ENCODE measurements at places on chromosomes 13 and 19. TPM values are rescaled to one million over a fixed set of nuclear protein-coding genes. Genes with fewer than 3 reads are reported as not detected.

GRCh38 chr13:48231080-48231479 lies 1.9 kb upstream of the ITM2B start:
- DNase-seq = no peak

GRCh38 chr19:4278419-4279266 lies at the start of gene SHD:
TSS of gene SHD (plus strand) at chr19:4279266. CDS start at chr19:4280064, 798 bp downstream.
- DNase-seq = no peak

DNA sequence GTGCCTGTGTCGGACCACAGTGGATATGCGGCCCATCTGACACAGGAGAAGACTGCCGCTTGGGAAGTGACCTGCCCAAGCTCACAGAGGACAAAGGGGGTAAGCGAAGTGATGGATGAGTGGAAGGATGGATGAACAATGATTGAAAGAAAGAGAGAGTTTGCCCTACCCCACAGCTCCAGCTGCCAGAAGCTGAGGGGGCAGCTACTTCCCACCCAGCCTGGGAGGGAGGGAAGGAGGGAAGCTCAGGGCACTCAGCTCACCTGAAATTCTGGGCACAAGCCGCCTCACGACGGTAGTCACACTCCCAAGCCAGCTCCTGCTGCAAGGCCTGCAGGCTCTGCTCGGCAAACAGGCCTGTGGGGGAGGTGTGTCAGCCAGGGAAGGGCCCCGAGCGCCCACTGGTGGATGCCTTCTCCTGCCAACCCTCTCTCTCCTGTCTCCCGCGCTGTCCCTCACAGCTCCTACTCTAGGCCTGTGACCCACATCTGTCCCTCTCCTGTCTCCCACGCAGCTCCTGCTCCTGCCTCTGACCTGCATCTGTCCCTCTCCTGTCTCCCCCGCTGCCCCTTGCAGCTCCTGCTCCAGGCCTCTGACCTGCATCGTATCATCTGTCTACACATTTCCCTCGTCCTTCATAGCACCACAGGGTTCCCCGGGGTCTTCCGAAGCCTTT lies 12.0 kb upstream of the NUMBL start:
- no peak for DNase-seq

DNA sequence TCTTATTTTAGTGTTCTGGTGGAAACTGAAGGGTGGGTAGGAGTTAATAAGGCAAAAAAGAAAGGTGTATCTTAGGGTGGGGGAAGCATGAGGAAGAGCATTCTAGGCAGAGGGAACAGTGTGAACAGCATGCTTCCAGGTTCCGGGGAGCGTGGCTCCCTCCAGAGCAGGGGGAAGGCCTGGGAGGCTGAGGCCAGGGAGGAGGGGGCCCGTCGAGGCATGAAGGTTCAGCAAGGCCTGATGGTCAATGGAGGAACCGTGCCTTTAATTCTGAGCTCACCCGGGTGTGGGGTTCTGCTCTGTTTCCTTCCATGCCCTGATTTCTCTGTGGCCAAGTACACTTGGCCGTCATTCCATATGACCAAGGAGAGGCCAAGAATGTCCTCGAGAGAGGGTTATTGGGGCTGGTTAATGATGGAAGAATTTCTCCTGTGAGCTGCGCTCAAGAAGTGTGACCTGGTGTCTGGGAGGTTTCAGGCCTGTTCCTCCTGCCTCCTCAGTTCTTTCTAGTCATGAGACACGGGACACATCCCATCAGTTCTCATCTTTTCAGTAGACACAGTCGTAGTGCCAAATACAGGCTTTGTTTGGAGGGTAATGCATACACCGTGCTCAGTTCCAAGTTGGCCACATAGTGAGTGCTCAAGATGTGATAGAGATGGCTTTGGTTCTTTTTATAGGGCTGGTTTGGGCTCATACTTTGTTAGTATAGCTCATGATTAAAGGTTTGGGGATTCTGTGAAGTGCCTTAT lies 73.6 kb downstream of the SIPA1L3 start:
- no peak for DNase-seq

GRCh38 chr19:1975162-1975480 lies 34.1 kb downstream of the CSNK1G2 start:
- DNase-seq = no peak

DNA sequence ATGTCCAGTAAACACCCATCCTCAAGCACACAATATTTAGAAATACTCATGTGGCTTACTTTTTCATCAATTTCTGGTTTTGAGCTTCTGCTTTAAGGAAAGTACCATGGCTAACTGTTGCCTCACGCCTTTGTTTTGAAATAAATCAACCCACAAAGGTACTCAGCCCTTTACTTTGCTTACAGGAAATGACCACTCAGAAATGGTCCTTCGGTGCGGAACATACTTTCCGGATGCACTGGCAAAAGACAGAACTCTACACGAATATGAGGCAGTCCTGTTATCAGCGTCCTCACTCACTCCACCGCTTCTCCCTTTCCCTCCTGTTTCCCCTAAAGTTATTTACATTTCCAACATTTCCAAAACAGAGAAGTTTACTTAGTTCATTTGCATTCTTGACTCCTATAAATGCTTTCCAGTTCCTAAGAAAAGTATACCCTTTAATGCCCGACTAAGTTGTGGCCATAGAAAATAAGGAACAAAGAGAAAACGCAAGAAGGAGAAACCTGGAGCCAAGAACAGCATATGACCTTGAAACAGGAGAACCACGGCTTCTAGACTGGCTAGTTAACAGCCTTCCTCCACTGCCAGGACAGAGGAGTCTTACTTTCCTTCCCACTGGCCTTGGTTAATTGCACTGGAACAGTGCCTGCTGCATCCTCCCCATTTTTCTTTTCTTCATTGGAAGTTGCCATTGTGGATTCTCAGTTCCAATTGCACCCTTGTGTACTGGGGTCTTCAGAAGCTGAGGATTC lies 10.6 kb downstream of the FPR2 start:
- DNase-seq = no peak

- no peak for DNase-seq
Observed at GRCh38 chr13:46160471-46161066, 21.4 kb downstream of the LCP1 start.

DNA sequence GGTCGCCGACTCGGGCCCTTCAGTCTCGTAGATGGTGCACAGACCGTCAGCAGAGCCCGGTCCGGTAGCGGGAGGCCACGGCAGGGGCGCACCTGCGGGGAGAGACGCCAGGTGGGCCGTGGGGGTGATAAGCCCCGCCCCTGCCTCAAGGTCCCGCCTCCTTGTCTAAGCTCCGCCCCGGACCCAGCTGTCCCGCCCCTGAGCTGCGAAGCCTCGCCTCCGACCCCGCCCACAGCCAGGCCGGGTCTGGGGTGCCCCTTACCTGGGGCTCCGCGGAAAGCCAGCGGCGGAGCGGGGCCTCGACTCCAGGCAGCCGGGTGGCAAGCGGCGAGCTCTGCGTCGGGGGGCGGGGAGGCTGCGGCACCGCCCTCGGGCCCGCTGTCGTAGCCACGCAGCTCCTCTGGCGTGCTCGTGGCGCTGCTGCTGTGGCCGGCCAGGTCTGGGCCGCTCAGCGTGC lies 4.7 kb downstream of the PRR36 start:
- peak; percentile 92 for DNase-seq

GRCh38 chr13:41680900-41681299 lies 223.6 kb downstream of the RGCC start:
- no peak for DNase-seq

DNA sequence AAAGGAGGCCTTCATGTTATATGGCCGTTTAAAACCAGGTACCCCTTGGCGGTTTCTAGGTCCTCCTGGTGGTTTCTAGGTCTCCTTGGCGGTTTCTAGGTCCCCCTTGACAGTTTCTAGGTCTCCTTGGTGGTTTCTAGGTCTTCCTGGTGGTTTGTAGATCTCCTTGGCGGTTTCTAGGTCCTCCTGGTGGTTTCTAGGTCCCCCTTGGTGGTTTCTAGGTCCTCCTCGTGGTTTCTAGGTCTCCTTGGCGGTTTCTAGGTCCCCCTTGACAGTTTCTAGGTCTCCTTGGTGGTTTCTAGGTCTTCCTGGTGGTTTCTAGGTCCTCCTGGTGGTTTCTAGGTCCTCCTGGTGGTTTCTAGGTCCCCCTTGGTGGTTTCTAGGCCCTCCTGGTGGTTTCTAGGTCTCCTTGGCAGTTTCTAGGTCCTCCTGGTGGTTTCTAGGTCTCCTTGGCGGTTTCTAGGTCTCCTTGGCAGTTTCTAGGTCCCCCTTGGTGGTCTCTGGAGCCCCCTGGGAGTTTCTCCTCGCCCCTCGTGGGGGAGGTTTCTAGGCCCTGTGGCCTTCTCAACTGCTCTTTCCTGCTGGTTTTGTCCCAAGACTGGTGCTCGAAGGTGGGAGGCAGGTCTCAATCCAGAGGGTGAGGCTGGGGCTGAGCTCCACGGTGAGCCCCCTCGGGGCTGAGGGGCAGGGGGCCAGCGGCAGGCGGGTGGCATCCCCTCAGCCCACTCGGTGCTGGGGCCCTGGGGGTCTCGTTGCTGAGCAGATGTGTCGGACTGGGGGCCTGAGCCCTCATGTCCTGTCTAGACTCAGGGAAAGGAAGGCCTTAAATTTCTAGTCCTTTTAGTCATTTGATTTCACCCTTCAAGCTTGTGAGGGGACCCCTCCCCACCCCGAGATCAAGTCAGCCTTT lies 8.0 kb downstream of the HCN2 start:
- DNase-seq = no peak

DNA sequence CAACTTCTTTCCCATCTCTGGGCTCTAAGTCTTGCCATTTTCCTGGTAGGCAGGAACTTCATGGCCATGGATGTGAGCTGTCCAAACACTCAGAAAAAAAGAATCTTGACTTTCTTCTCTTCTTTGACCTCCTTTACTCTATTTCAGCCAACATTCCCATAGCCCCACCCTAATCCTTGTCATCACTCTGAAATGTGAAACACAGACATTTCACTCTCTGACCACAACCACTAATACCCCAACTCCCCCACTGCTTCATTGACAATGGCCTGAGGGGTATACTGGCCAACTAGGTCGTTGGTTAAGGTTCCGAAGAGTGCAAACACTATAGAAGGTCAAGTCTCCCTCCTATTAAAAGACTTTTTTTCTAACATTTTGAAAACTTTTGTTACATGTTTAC lies 4.7 kb upstream of the CYP2A13 start:
- no peak for DNase-seq

GRCh38 chr19:5314012-5314906 lies 26.4 kb downstream of the PTPRS start:
- DNase-seq = no peak

- no peak for DNase-seq
Observed at GRCh38 chr13:31168166-31168565, 6.5 kb upstream of the HSPH1 start.

DNA sequence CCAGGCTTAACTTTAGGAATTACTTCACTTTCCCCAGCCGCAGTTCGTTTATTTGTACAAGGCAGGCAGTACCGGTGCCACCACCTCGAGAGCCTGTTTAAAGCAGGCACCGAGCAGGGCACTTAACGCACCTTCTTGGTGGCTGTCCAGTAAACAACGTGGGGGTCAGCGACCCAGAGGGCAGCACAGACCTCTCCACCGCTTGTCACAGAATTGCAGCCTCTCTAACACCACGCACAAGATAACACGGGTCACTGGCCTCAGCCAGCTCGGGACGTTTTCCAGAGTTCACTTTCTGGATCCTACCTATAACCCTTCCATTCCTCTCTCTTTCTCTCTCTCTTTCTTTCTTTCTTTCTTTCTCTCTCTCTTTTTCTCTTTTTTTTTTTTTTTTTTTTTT lies 16.8 kb upstream of the ELAVL1 start:
- no peak for DNase-seq

DNA sequence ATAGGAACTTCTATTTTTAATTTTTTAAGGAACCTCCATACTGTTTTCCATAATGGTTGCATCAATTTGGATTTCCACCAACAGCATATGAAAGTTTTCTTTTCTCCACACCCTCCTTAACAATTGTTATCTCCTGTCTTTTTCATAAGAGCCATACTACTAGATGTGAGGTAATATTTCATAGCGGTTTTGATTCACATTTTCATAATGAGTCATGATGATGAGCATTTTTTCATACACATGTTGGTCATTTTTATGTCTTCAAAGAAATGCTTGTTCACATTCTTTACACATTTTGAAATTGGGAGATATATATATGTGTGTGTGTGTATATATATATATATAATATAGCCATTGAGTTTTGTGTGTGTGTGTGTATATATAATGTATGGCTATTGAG lies 420.3 kb upstream of the PCDH9 start:
- DNase-seq = no peak

The C1QTNF9B gene
- not detected for polyA plus RNA-seq

The ZNF440 gene
- polyA plus RNA-seq = 5.5 TPM

The TNFSF11 gene
- not detected for polyA plus RNA-seq

The CEACAM7 gene
- not detected for polyA plus RNA-seq

The RETN gene
- not detected for polyA plus RNA-seq

The GRK1 gene
- not detected for polyA plus RNA-seq

The TLE6 gene
- 0.52 TPM for polyA plus RNA-seq

The ARL11 gene
- 0.38 TPM for polyA plus RNA-seq

The CCDC169 gene
- not detected for polyA plus RNA-seq

Measured in naive thymus-derived CD4-positive, alpha-beta T cell (primary cell).